C1 segment of cervical spinal cord (tissue), 14 donors: ENCODE measurements at places on chromosomes 11 and 22.

- DNase-seq: no peak
Measured at GRCh38 chr11:81359476-81359875, 1374.2 kb downstream of the FAM181B start.

DNA sequence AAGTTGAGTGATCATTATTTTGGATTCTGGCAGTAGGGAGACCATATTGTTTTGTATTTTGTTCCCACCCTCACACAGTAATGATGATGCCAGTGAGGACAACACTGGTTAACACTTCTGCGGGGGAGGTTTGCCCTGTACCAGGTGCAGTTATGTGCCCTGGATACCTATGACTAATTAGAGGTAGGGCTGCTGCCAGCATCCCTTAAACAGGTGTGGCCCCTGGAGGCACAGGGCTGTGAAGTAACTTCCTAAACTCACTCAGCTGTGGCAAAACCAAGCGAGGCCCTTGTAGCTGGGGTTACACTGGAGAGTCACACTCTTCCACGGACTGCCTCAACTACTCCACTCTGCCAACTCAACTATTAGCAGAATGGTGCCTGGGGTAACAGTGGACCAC is 64.5 kb downstream of the MCM5 start:
- DNase-seq: no peak

- no peak for DNase-seq
Measured at GRCh38 chr11:42972741-42973140, 339.1 kb upstream of the API5 start.

DNA sequence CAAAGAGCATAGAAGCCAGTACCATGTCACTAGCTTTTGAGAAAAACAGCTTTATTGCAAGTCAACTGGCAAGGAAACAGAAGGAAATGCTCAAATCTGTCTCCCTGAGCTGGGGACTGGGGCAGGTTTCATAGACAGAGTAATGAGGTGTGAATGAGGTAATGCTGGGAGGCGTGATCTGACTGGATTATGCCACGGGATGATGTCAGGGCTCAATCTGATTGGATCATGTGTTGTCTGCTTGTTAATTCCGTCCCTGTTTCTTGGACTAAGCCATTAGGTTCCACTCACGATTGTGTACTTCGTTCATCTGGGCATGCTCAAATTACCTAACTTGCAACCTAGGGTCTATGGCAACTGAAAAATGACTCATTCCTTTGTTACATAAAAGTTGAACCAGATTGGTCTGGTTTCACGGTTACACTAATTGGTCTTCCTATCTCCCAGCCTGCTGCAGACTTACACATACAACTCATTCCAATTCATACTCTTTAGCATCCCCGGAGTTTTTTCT is 20.2 kb upstream of the OR10A5 start:
- DNase-seq: no peak

- no peak for DNase-seq
Measured at GRCh38 chr11:26675233-26675928, 46.5 kb downstream of the SLC5A12 start.

GRCh38 chr11:60150279-60150678 is 32.6 kb downstream of the MS4A6A start:
- no peak for DNase-seq

- DNase-seq: no peak
Measured at GRCh38 chr11:64226507-64227051, 505 bp downstream of the NUDT22 start.

DNA sequence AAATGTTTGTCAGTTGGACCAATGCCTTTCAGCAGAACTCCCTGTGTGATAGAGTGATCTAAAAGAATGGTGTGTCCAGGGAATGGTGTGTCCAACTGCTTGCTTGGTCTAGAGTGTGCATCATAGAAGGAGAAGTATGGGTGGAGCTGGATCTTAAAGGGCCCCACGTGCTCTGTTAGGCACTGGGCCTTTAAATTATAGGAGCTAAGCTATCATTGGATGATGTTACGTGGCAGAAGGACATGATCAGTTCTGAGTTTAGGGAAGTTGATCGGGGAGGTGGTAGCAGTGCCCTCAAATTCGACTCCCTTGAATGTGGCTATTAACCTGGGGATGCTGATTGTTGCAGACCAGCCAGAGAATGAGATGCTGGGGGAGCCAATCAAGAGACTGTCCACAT is 16.4 kb downstream of the STX3 start:
- no peak for DNase-seq

DNA sequence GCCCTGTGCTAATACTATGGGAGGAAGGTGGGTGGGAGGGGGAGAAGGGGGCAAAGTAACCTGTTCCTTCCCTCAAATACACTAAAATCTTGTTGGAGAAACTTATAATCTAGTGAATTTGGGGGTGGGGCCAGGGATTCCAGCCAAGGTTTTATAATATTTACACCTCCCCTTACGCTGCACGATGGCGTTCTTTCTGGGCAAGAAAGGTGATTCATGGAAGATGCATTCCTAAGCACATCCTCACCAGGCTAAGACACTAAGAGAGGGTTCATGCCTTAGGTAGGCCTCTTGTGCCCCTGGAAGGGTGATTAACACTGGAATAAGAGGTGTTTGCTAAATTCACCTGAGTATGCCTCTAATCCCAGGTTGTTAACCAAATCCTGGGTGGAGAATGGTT is 82.6 kb downstream of the BARX2 start:
- no peak for DNase-seq

DNA sequence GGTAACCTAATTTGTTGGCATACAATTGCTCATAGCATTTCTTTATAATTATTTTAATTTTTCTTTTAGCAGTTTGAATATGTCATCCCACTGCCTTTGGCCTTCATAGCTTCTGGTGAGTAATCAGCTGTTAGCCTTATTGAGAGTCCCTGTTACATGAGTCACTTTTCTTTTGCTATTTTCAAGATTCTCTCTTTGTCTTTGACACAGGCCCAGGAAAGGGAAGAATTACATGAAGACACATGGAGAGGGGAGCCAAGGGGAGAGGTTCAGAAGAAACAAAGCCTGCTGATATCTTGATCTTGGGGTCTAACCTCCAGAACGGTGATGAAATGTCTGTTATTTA is 418.2 kb downstream of the METTL15 start:
- DNase-seq: no peak

DNA sequence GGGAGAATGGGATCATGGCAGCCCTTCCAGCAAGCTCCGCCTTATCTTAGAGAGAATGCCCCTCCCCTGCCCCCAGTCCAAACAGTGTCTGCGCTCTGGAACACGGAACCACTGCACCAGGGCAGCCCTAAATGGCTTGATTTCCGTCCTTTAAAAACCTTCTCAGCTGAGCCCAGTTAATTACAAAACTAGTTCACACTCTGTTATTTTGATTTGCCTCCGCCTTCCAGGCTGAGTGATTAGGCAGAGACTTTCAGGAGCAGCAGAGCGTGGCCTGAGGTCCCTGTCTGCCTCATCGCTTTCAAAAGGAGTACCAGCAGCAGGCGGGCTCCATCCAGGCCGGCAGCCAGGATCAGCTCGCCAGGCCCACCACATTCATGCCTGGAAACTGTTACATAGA is 313.0 kb downstream of the BRD1 start:
- no peak for DNase-seq

- no peak for DNase-seq
Measured at GRCh38 chr11:108786281-108786990, 121.6 kb downstream of the DDX10 start.

DNA sequence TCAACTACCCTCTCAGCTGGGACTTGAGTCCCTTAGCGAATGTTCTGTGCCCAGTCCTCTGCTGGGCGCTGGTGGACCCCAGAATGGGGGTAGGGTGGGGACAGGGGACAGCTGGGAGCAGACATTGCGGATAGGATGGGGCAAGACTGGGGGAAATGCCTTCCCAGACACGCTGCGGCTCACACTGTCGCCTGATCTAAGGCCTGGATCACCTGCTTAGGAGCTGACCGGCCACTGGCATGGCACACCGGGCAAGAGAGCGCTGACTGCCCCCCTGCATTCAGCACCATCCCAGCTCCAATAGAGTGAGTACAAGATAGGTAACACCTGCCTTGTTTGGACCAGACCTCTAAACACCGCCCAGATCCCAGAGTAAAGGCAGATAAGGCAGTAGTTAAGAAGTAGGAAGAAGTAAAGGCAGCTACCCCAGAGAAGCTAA is 1.4 kb downstream of the ARVCF start:
- DNase-seq: no peak

DNA sequence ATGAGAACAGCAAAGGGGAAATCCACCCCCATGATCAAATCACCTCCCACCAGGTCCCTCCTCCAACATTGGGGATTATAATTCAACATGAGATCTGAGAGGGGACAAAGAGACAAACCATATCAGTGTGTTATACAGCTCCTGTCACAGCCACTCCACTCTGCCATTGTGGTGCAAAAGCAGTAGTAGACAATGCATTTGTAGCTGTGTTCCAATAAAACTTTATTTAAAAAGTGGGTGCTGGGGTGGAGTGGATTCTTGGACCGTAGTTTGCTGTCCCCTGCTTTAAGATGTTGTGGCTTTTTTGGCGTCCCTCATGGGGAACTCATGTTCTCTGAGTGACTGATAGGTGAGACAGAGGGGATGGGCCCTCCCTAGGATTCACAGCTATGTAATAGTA is 399.1 kb downstream of the SOX6 start:
- no peak for DNase-seq

DNA sequence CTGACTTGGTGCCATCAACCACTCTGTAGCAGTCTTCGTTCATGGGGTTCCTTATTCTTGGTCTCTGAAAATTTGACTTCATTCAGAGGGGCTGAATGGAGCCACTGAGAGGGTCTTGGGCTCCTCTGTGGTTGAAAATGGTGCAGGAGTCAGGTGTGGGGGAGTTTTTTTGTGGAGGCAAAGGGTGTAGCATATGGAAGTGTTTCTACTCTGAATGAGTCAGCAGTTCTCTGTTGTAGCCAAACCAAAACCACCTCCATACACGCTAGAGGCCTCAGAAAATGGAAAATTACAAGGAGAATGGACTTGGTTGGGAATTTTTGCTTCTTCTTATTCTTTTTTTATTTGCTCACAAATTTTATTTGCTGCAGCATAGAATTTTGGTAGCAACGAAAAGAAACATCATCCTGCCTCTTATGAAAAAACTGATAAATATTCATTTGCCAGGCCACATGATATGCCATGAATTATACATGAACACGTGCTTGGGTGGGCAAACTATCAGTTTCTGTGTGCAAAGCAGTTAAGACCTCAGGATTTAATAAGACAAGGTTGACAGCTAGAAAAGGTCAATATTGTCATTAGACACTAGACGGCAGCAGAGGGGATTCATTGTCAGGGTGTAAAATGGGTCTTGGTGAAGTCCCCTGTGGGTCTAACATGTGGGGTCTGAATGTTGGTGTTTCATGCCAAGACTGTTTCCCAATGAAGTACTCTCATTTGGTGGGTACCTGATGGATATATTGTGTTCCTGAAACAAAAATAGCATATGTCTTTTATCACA is 111.7 kb downstream of the MYO18B start:
- DNase-seq: no peak

- no peak for DNase-seq
Measured at GRCh38 chr22:29457730-29458129, 19.3 kb downstream of the RFPL1 start.

DNA sequence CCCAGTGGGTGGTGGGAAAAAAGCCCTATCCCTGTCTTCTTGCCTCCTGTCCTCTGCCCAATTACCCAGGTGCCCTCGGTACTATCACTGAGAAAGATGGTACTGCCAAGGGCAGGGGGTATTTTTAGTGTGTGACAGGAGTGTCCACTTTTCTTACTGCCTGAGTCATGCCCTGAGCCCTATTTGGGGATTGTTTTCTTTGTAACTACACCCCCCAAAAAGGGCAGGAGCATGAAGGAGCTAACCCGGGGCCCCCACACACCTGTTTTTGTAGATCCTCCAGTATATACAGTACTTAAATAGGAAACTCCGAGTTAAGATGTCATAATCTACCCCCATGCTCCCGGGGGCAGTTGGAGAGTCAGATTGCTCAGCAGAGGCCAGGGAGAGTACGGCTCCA is 3.8 kb downstream of the SMTNL1 start:
- no peak for DNase-seq

DNA sequence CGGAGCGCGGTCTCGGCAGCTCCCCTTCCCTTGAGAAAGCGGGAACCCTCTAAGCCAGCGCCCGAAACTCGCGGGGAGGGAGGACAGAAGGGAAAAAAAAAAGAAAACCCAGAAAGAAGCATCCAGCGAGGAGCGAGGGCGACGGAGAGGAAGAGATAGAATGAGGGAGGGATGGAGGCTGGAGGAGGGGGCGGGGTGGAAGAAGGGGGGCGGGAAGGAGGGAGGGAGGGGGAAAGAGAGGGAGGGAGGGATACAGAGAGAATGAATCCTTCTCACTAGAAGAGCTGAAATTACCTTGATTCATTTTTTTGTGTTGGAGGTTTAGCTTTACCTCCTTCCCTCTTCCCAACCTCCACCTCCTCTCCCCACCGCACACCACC is 19.3 kb upstream of the BDNF start:
- DNase-seq: no peak

DNA sequence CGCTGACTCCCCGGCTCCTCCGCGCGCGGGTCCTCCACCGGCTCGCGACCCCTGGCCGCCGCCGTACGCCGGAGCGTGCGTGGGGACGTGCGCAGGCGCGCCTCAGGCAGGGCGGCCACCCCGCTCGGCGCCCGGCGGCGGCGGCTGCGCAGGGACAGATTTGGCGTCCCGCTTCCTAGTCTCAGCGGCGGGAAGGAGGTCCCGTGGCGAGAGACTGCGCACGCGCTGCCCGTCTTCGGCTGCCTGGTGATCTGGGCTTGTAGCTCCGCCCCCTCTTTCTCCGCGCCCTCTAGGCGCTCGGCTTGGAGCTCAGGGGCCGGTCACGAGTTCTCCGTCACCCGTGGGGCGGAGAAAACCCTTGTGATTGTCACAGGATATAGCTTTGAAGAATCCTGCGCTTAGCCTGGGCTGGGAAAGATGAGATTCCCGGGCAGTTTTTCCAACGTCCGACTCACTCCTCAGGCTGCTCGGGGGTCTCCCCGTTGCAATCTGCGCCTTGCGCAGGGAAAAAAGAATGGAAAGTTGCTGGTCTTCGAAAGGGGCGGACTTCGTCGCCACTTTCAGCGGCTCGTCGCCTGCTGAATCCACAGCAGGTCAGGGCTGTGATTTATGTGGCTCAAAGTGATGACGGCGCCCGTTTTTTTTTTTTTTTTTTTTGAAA is at the start of gene PATL1:
PATL1 (minus strand) TSS at position 88 of the 661 bp plus-strand sequence. CDS start 142 bp downstream, outside the sequence.
- peak; percentile 97 for DNase-seq

GRCh38 chr11:61552108-61552635 is 28.7 kb downstream of the SYT7 start:
- DNase-seq: no peak

- DNase-seq: no peak
Measured at GRCh38 chr11:77776455-77776854, 44.1 kb downstream of the RSF1 start.

- no peak for DNase-seq
Measured at GRCh38 chr11:104625246-104625645, 273.0 kb downstream of the CASP12 start.

GRCh38 chr11:75403037-75403436 is 3.7 kb downstream of the RPS3 start:
- no peak for DNase-seq

DNA sequence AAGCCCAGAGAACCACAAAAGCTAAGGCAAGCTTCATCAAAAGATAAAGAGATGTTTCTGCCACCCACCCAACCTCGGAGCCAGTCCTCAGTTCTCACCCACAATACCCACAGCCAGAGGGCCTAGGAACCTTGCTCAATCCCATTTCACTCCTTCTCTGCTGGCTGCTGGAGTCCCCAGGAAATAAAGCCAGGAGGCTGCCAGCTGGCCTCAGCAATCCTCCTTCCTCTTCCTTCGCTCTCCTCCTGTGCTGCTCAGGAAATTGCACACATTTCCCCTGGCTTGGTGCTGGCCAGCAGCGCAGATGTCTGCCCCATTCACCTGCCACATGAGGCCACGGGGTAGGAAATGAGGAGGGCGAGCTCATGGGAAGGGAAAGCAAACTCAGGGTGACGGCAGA is 91.8 kb upstream of the LDLRAD3 start:
- no peak for DNase-seq
